Fibroblast of skin of abdomen (primary cell): ENCODE measurements at places on chromosomes 11 and 22.

GRCh38 chr11:68025047-68025446 is 5.4 kb upstream of the NDUFS8 start:
- no peak for DNase-seq

- DNase-seq, result no peak
Observed at GRCh38 chr11:24134879-24135589, 361.8 kb upstream of the LUZP2 start.

GRCh38 chr22:33400061-33400840 is 342.1 kb upstream of the SYN3 start:
- no peak for DNase-seq

- peak; percentile 23 for DNase-seq
Observed at GRCh38 chr11:92941676-92942571, 27.5 kb upstream of the MTNR1B start.

DNA sequence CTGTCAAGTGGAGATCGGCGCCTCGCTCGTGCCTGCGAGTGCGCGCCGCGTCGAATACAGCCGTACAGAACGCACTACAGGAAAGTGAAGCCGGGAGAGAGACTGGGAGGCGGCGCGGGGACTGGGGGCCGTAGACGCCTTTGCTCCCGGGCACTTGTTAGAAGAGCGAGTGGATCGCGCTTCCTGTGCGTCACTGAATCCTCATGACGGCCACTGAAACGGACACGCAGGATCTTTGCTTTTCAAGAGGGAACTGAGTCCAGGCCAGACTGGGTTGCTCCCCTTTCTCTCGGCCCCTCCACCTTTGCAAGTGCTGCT is 314 bp downstream of the RIC8A start:
- no peak for DNase-seq

DNA sequence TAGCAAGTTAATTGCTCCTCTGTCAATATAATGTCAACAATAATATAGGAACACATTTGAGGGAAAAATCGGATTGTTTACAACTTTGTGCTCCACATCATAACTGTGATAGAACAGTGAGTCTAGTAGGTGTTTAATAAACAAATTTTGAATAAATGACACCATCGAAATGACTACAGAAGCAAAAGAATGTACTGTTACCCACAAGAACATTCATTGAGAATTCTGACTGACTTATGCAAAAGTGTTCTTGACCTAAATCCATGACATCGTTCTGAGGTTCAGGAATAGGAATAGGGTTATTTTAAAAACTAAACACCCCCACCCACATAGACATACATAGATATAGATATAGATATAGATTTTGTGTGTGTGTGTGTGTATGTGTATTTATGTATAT is 8.4 kb downstream of the LRRC4C start:
- DNase-seq, result no peak
